ENCODE measurements at places on chromosomes 16 and 17.

- DNase-seq = no peak
These were observed 133.4 kb downstream of the OR1D5 start for GRCh38 chr17:2929881-2930533.

GRCh38 chr16:49599704-49600103 lies 226.1 kb downstream of the C16orf78 start:
- no peak for DNase-seq

DNA sequence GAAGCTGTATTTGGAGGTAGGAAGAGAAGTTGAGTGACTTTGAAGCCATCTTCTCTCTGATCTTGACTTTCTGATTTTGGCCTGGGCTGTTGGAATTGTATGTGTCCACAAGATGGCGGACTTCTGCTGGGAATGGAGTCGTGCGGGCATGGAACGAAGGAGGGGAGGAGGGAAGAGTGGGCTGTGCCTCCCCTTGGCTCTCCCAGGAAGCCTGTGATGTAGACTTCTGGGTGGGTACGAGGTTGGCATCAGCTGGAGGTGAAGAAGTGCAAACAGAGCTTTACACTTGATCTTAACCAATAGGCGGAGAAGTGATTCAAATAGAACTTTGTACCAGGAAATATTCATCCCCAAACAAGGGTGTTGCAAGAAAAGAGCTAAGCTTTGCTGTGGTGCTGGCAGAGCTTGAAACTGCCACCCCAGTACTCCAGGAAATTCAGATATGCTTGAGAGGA lies 7.4 kb upstream of the TMEM220 start:
- no peak for DNase-seq

DNA sequence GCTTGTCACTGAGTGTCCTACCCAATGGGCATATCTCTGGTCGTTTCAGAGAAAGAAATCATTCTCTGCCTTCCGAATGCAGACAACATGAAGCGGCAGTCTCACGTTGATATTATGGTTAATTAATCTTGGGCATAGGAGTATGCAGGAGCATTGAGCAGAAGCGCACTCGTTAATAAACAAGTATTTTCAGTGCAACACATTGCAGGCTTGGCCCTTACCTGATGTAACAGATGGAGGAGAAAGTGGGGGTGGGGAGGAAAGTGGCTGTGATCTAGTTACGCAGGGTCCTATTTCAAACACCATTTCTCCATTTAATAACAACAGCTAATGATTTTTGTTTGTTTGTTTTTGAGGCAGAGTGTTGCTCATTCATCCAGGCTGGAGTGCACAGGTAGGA lies 414.0 kb upstream of the RBFOX1 start:
- no peak for DNase-seq

- no peak for DNase-seq
These were observed 246.6 kb upstream of the DYNLRB2 start for GRCh38 chr16:80294172-80294571.

DNA sequence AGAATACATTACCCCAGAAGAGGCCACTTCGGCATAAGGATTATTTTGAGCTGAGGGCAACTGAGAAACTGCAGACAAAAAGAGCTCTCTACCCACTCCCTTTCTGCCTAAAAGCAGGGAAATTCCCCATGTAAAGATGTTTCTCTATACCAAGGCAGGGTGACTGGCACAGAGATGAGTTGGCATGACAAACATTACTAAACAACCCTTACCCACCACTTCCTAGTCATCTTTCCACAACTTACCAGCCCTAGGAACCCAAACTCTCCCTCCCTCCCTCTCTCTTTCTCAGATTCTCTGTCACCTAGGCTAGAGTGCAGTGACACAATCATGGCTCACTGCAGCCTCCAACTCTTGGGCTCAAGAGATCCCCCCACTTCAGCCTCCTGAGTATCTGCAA lies 68.6 kb downstream of the EMP2 start:
- no peak for DNase-seq

GRCh38 chr17:78899361-78900260 lies 3.4 kb downstream of the CEP295NL start:
- no peak for DNase-seq

GRCh38 chr17:37492167-37492566 lies 2.5 kb downstream of the DUSP14 start:
- no peak for DNase-seq

- DNase-seq = no peak
These were observed 3.8 kb upstream of the PRSS33 start for GRCh38 chr16:2791174-2791573.

- no peak for DNase-seq
These were observed 677 bp downstream of the CBX1 start for GRCh38 chr17:48100591-48101011.

GRCh38 chr17:12580640-12581039 lies 85.0 kb upstream of the MYOCD start:
- DNase-seq = no peak

DNA sequence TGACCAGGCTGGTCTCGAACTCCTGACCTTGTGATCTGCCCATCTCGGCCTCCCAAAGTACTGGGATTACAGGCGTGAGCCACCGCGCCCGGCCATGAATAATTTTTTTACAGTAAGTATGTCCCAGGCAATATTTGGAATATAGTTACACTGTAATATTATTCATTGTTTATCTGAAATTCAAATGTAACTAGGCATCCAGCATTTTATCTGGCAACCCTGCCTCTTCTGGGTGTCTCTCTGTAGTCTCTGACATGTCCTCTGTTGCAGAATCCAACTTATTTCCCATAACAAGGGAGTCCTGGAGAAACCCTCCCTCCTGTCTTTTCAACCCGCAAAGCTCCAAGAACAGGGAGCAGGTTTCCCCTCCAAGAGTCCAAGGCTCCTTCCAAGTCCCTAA lies 36.9 kb upstream of the MYH10 start:
- DNase-seq = no peak

- DNase-seq = no peak
These were observed 14.5 kb downstream of the TEX14 start for GRCh38 chr17:58677194-58677880.

- no peak for DNase-seq
These were observed 246.1 kb downstream of the SLC39A11 start for GRCh38 chr17:72846399-72846798.

DNA sequence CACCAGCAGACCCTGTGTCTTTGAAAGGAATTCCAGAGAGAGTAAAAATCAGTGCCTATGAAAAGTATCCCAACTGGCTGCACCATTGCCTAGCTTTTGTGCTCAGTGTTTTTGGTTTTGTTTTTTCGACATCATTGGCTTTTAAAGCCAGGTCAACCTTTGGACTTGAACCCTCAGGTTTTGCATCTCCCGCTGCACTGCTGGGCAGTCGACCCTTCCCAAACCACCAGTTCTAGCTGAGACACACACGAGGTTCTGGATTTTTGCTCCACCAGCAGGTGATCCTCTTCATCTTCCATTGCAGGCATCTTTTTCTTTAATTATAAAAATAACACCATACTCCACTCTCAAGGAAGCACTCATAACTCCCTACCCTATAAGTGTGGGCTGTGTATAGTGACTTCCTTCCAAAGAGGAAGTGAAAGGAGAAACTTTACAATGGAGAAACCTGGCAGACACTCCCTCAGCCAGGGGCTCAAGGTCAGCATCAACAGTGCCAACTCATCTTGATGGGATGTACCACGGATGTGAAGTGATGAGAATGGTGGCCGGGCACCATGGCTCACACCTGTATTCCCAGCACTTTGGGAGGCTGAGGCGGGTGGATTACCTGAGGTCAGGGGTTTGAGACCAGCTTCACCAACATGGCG lies 57.8 kb downstream of the BMERB1 start:
- DNase-seq = no peak

- DNase-seq = no peak
These were observed 54.9 kb downstream of the RAB11FIP4 start for GRCh38 chr17:31446195-31446967.

DNA sequence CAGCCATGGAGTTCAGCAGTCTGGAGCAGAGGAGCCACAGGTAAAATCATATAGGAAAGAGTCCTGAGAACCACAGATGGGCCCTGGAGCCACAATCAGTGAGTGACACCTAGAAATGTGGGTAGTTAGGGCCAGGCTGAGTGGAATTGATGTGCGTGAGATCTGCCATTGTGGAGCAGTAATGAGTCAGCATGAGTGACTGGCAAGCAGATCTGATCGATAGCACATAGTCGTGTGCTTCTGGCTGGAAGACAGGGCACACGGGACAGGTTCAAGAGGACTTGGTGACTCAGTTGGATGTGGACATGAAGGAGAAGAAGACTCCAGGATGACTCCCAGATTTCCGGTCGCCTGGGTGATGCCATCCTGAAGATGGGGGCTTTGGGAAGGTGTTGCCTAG lies 12.3 kb downstream of the ADORA2B start:
- no peak for DNase-seq

GRCh38 chr16:48434653-48435317 lies 49.6 kb upstream of the SIAH1 start:
- no peak for DNase-seq

GRCh38 chr17:16033729-16034349 lies 34.2 kb downstream of the TTC19 start:
- DNase-seq = no peak

DNA sequence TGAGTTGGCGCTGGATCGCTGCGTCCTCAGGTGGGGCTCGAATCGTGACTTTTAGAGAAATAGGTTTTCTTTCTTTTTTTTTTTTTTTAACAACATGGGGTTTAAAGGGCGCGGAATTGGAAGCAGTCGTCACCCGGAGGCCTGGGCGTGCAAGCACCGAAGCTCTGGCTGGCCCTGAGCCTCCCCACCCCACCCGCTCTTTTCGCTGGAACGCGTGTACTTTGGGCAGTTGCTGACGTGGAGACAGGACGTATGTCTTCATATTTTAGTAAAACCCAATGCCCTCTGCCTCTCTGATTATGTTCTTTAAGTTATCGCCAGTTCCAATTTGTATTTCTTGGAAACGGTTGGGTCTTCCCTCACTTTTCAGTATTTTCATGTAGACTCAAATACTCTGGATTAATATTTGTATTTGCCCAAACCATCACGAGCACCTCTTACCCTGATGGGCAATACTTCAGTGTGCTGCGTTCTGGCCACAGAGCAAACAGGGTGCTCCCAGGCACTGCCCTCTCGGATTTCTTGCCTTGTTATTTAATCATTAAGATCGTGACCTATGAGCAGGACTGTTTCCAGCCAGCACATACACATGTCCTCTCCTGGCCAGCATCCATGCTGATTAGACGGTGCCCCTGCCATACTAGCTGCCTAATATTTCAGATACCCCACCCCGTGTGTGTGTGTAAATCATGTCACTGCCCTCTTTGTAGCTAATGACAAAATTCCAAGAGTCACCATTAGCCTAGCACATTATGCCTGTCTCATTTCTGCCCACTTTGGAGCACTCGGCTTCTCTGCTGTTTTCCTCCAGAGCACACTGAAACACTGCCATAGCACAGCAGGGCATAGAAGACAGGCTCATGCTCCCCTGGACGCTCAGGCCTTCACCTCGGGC lies 805 bp upstream of the C16orf95 start:
- DNase-seq = no peak

DNA sequence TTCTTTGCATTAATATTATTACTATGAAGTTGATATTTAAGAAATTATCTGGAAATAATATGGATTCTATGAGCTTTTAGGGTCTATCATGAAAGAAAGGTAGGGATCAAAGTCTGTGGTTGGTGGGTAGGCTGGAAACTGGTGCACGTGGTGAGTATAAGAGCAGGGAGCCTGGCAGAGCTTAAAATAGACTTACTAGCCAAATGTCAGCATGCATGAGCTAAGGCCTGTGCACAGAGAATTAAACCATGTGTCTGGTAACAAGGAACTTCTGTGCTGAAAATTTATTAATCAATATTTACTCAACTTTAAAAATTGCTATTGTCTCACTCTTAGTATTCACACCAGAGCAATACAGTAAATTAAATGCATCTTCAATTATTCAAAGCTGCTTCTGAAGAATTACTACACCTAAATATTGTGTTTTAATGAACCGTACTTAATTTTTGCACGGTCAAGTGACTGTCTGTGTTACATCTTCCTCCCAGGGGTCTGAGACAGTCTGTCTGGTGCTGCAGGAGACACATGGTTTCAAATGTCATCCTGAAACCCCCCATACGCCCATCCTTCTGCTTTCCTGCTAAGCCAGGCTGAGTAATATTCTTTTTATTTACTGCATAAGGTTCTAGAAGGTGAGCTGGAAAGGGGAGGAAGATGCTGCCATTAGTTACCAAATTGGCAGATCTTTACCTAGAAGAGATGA lies 161.0 kb upstream of the NLRP1 start:
- no peak for DNase-seq

GRCh38 chr17:19302791-19303331 lies 59.7 kb downstream of the B9D1 start:
- no peak for DNase-seq

DNA sequence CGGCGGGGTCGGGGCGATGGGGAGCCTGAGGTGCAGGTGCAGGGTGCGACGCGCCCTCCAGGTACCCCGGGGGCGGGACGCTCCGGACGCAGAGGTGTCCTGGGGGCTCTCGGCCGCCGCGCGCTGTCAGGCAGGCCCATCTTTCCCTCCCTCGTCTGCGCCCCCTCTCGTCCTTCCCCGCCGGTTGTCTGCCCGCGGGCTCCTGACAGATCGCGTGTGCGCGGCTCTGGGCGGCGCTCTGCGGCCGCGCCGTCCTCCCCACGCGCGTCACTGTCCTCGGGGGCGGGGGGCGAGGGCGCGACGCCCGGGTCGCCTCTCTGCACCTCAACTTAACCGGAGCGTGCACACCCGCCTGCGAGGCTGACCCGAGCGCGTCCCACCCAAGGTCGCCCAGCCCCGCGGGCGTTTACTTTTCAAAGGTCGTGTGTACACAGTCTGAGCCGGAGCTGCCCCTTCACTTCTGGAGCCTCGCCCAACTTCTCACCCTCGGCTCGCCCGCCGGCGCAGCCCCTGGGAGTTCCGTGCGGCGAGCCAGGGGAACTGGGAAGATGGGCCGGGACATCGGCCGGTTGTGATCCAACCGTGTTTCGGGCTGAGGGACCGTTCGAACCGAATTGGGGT lies 512 bp downstream of the AKAP1 start:
- DNase-seq = no peak
